ENCODE measurements at places on chromosomes 11 and 22.

DNA sequence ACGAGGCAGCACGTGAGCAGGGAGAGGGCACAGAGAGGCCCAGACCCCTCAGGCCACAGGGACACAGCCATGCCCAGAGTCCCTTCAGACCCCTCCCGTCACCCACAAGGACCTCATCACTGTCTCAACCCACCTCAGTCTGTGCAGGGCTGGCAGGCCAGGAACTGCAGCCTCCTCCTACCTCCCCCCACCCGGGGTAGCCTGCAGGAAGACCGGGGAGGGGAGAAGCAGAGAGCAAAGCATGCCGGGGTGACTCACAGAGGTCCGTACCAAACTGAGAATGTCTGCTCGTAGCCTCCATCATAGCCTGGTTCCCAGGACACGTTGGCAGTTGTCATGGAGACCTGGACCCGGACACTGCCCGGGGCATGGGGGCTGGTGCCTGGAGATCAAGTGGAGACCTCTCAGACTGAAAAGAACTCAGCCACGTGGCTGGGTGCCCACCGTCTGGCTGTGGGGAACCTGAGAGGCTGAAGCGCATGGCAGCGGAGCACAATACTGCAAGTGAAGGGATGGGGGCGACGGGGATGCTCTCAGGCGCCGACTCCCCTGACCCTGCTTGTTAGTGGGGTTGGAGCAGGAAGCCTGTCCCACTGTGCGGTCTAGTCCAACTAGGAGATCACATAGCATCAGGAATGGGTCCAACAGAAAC, 27.2 kb downstream of the IGSF9B start:
- no peak for DNase-seq

DNA sequence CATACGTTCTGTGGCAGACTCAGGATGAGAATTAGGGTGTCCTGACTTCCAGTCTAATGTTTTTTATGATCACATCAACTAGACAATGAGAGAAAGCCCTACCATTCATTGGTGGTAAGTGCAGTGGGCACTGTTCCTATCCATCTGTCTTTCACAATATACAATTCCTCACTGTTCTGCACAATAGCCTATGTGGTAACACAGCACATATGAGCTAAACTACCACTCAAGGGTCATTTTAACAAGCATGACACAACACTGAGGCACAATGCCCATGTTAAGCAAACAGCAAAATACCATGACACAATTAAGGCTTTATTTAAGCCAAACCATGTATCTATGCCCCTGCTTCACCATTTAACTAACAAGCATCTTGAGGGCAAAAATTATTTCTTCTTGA, 52.3 kb downstream of the SIK3 start:
- DNase-seq, result no peak

DNA sequence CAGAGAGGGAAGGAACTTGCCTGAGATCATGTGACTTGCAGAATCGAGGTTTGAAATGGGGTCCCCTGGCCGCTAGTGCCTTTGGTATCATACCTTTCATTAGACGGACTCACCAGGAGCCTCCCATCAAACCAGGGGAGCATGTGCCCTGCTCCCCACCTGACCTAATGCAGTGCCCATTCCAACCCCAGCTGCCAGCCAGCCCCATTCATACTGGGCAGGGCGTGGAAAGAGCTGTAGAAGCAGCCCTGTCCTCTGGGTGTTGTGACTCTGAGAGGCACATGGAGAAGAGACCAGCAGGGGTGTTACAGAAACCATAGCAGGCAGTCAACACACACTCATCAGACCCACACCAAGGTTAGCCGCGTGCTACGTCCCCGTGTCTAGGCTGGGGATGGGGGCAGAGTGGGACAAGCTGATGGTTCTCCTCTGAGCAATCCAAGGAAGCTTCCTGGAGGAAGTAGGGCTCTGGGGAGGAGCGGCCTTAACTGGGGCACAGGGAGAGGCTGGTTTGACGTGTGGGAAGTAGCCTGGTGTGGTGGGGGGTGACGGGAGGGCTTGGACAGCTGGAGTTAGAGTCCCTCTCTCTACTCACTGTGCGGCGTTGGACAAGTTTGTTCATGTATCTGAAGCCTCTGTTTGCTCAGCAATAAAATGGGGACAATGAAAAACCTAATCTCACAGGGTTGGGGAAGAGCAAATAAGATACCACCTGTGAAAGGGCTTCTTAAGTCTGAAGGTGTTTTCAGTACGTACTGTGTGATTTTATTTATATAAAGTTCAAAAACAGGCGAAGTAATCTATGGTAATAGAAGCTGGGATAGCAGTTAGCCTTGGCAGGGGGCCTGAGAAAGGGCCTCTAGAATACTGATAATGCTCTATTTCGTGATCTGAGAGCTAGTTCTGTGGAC, 14.0 kb downstream of the GRIK4 start:
- no peak for DNase-seq

- DNase-seq, result peak; percentile 73
Observed at GRCh38 chr22:46081831-46082210, 68.5 kb upstream of the PPARA start.

DNA sequence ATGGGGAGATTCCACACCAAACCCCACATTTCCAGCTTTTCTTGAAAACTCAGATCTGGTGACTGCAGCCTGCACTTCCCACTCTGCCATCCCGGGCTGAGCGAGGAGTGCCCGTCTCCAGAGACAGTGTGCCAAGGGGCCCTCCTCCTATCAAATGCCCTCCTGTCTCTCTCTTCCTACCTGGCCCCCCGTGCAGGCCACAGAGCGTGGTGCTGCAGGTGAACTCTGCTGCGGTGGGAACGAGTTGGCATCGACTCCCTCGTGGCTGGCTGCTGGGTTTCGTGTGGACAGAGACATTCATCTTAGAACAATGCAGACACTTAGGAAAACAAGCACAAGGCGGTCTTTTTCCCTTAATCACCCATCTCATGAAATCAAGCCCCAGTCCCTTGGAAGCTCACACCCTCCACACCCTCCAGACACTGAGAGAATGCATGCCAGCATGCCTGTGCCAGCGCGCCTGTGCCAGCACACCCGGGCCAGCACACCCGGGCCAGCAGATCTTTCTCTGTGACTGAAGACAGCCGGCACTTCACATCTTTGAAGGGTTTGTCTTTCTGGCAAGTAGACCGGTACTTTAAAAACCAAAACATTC, 65.0 kb downstream of the PARVB start:
- no peak for DNase-seq

- DNase-seq, result no peak
Observed at GRCh38 chr11:13318498-13319295, 41.1 kb downstream of the BMAL1 start.

- no peak for DNase-seq
Observed at GRCh38 chr11:125569915-125570621, 791 bp downstream of the EI24 start.

GRCh38 chr11:119745112-119745511, 16.1 kb upstream of the NECTIN1 start:
- DNase-seq, result no peak

DNA sequence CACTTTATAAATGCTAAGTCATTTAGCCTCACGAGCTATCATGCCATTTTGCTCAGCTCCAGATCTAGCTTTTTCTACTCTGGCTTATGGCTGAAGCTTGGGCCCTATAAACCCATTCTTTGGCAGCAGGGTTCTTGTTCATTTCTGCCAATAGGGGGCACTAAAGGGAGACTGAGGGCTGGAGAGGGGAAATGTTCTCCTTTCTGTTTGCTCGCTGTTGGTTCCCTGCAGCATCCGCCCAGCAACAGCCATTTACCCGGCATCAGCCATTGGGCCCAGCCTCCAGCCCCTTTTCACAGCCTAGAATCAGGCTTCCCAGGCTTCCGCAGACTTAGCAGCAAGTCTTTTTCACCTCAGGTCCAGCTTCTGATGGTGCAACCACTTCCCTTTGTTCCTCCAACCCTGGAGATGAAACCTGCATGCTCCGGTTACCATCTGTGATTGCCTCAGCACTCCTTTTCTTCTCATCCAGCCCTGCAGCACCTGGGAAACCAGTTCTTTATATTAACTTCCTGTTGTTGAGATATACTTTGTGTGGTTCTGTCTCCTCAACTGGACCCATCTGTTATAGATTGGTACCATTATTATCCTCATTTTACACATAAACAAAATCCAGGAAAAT, 4.2 kb upstream of the ME3 start:
- no peak for DNase-seq

GRCh38 chr11:123434911-123435310, 4.8 kb downstream of the GRAMD1B start:
- DNase-seq, result no peak

- no peak for DNase-seq
Observed at GRCh38 chr11:113540416-113541330, 65.5 kb upstream of the DRD2 start.

- no peak for DNase-seq
Observed at GRCh38 chr11:123145220-123145619, 49.8 kb downstream of the CLMP start.

GRCh38 chr11:6285019-6285418, 25.4 kb downstream of the CCKBR start:
- DNase-seq, result no peak

GRCh38 chr11:21427726-21428125, 758.3 kb downstream of the NELL1 start:
- no peak for DNase-seq

- no peak for DNase-seq
Observed at GRCh38 chr11:96483374-96483955, 93.7 kb downstream of the JRKL start.

DNA sequence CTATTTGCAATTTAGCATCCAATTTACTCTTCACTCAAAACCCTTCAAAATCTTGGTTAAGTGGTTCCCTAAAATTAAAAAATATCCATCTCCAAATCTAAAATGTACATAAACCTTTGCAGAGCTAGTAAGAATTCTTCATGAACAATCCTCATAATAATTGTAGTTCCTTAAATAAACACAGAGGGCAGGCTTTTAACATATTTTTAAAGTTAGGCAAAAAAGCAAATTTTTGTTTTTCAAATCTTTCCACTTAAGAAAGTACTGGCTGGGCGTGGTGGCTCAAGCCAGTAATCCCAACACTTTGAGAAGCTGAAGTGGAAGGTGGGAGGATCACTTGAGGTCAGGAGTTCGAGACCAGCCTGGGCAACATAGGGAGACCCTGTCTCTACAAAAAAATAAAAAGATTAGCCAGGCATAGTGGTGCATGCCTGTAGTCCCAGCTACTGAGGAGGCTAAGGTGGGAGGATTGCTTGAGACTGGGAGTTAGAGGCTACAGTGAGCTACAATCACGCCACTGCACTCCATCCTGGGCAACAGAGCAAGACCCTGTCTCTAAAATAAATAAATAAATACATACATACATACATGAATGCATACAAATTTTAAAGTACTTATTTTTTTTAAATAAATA, 25.1 kb upstream of the PLAAT3 start:
- DNase-seq, result no peak

DNA sequence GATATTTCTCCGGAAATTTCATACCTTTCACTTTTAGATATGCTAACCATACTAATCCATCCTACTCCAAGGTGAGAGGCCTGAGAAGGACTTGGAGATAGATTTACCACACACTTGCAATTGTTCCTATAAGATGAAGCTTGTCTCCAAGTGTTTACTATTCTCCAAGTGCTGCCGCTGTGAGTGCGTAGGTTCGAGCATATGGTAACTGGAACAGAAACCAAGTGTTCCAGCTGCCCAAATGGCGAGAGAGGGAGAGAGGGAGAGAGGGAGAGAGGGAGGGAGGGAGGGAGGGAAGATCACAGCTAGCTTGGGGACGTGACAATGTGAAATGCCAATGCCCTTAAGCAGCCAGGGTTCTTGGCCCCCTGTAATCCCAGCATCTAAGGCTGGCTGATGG, 21.5 kb downstream of the ASCC2 start:
- no peak for DNase-seq

GRCh38 chr22:50693462-50693861, 20.8 kb downstream of the SHANK3 start:
- no peak for DNase-seq

DNA sequence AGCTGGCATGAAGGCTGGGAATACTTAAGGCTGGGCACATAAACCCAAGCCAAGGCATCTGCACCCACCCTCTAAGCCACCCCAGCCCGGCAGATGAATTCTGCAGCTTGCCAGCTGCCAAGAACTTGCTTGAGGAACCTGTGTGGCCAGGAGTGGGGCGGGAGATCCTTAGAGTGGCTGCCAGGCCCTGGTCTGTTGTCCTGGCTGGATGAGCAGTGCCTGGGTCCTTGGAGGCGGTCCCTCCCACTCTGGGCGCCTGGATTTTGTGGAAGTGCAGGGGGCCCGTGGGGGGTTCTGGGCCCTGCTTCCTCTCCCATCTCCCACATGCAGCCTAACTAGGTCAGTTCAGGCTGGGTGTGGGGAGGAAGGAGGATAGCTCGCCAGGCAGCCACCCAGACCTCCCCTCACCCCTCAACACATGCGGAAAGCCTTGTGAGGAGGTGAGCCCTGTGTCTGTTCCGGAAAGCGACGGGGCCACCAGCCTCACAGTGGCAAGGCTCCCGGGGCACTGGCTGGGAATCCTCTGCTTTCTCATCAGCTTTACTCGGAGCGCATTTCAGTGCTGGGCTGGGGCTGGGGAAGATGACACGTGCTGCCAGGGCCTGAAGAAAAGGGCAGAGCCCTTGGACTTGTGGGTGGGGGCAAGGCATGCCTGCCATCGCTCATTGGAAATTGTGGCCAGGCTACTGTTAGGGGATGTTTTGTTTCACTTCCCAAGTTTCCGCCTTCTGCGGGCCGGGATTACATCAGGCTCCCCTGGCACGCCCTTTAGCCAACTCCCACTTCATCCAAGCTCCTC, 8.4 kb downstream of the DAGLA start:
- peak; percentile 86 for DNase-seq

DNA sequence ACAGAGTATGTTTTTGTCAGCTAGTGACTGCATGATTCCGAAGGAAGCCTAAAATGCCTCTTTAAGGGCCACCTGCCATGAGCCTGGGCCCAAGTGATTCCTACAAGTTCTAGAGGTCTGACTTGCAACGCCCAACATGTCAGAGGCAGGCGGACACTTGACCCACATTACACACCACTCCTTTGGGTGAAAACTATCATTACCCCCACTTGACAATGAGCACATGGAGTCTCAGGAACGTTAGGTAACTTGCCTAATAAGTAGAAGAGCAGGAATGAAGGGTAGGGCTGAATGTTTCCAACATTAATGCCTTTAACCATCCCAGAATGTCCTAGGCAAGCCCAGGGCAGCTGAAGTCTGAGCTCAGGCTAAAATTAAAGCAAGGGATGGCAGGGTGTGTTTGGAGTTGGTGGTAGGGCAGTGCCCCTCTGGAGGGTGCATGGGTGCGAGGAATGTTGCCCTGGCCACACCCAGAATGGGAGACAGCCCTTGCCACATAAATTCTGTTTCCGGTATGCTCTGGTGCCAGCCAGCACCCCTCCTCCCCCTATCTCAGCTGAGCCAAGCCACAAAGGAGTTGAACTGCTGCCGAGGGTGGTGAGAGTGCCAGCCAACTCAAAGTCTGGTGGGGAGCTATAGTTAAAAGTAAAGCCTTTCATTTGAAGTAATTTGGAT, 2.5 kb downstream of the PLAAT2 start:
- peak; percentile 74 for DNase-seq

- no peak for DNase-seq
Observed at GRCh38 chr11:69630017-69630416, 10.9 kb upstream of the CCND1 start.

Measured in aorta (tissue), 5 donors.